ENCODE measurements at places on chromosomes 2 and 18.

DNA sequence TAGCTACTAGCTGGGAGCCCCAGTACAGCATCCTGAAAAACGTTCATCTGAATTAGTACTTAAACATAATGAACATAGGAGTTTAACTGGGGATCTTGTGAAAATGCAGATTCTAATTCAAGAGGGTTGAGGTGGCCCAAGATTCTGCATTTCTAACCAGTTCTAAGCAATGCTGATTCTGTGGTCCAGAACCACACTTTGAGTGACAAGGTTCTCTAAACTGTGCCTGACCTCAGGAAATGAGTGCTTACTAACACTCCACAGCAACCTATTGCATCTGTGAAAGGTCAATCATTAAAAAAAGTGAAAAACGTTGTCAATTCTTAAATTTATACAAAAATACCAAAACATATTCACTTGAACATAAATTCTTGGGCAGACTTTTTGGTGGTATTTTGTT lies 157.1 kb upstream of the ZFP36L2 start:
- no peak for DNase-seq

DNA sequence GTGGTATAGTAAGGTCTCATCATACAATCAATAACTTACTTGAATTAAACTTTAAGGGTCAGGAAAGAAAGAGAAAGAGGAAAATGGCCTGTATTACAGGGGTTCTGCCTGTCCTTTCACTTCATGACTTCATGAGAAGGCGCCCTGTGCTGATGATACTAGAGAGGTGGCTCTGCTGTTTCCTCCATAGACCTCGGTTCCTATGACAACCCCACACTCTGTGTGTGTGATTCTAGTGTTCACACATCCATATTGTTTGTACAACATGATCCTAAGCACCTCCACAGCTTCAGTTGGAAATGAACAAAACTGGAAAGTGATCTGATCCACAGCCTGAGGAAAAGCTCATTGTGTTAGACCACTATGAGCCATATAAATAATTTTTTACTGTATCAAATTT lies 7.0 kb upstream of the REEP1 start:
- DNase-seq, result no peak

DNA sequence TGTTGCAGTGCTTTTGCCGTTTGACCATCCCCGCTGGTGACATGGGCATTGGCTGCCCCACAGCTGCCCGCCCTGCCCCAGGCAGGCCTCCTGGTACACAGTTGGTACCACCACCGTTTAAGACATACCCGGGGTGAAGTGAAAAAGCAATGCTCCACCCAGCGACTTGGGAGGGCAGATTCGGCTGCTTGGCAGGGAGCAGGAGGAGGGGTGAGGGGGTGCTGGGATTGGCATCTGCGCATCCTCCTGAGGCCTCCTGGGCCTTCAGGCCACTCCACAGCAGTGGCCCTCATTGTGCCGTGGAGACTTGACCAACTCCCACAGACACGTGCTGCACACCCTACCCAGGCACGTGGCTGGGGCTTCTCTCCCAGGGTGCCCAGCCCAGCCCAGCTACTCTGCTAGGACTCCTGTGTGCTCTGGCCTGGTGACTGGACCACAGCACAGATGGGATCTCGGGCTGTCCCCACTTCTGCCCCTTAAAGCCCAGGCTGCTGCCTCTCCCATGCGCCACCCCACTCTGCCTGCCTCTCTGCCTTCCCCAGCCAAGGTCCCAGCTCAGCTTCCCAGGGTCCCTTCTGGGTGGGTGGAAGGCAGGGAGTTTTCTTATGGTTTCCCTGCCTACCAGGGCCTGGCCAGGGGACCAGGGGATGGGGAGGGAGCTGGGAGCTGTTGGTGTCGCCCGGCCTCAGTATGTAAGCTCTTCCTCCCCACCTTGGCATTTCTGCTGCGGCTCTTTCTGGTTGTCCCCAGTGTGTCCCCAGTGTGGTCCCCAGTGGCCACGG lies 157.0 kb upstream of the HS6ST1 start:
- DNase-seq, result no peak

DNA sequence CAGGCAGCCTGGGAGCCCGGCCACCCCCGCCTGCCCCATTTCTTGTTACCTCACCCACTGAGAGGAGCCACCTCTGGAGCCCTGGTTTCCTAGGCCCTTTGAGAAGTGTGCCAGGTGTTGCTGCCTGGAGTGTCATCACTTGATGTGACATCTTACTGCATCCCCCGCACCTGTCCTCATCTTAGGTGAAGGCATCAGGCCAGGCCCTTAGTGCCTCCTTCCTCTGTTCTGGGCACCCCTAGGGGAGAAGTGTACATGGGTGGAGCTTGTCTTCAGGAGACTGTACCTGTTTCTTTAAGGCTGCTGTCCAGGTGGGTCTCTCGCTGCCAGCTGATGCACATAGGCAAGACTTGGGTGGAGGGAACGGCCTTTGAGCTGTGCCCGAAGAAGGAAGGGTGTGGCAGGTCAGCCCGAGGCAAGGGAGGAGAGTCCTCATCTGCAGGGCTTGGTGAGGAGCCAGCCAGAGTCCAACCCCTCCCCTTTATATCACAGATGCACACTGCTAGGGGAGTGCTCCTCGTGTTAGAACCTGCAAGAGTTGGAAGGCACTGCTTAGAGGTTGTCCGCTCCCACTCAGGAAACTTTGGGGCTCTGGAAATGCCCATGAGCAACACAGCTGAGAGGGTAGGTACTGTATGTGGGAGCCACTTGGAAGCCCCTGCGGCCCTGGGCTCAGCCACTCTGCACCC lies 45.9 kb downstream of the NCK2 start:
- DNase-seq, result no peak

- DNase-seq, result no peak
These were observed 51.4 kb upstream of the SPAG16 start for GRCh38 chr2:213232649-213233437.

GRCh38 chr18:51862051-51862715 lies 477.8 kb upstream of the DCC start:
- DNase-seq, result no peak

DNA sequence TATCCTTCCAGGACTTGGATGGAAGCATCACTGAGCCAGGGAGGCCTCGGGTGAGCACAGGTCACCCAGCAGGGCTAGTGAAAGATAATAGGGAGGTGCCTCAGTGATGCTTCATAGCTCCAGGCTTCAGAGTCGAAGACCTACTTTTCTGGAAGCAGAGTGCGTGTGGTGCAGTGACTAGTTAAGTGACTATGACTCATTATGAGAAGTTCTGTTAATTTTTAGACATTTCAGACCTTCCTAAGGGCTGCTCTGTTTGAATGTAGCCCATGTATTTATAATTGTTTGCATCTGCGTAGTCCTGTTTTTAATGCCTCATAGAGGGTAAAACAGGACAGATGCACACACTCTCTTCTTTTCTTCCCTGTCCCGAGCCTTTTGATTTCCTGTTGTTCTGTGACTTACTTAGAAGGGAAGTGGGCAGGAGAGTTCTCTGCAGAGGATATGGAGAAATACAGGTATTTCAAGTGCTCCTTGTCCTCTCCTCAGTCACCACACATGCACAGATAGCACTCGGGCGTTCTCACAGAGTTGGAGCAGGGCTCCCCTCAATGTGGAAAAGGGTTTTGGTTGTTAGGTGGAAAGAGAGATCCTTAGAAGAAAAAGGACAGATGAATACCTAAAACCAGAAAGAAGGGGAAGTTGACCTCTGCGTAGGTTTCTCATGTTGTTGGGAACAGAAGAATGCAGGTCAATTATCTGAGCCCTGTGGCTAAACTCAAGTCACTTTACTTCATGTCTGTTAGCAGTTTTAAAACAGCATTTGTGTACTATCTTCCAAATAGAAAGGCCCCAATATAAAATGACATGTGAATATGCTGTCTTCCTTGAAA lies 34.7 kb downstream of the RALB start:
- peak; percentile 35 for DNase-seq

- DNase-seq, result no peak
These were observed 2.4 kb downstream of the SMAD7 start for GRCh38 chr18:48948112-48949049.

DNA sequence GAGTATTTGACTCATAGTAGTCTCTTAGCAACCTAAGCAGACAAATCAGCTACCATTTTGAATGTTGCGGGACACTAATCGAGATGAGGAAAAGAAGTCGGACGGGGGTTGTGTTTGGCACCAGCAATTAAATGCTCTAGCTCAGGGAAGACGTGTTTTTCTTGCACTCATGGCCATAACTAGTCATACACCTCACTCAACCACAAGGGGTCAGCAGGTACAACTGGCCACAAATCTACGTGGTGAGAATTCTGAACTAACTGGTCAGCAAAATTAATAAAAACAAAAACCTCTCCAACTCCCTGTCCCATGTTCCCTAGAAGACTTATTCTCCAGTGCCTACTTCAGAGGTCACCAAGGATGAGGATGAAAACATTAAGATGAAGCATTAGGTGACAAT lies 1467.8 kb downstream of the DPP10 start:
- DNase-seq, result no peak

DNA sequence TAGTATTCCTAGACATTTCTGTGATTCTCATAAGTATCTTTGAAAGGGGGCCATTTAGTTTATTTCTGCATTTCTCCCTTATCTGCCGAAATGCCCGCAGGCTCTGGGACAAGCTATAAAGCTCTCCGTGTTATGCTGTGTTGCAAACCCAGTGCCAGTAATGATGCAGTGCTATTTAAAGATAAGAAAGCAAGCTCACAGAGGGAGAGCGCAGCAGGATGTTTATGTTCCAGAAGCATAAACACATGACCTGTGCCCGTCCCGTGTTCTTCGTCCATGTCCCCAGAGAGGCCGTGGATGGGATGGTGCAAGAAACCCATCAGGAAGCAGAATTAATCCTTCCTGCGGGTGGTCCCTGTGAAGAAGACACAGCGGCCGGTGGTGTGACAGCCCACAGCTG lies 99.4 kb downstream of the NEDD4L start:
- no peak for DNase-seq

DNA sequence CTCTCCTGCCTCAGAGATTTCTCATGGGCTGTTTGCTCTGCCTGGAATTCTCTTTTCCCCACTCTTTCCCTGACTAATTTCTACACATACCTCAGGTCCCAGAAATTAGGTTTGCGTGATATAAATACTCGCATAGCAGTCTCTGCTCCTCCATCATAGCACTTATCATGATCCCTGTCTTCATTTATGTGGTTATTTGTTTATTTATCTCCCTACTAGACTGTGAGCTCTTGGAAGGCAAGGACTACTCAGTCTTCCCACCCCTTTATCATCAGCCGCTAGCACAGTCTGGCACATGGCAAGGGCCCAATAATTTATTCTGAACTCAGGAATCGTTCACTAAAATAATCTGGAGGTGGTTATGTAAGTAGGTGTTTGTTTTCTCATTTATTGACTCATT lies 79.3 kb downstream of the ADCYAP1 start:
- DNase-seq, result no peak

DNA sequence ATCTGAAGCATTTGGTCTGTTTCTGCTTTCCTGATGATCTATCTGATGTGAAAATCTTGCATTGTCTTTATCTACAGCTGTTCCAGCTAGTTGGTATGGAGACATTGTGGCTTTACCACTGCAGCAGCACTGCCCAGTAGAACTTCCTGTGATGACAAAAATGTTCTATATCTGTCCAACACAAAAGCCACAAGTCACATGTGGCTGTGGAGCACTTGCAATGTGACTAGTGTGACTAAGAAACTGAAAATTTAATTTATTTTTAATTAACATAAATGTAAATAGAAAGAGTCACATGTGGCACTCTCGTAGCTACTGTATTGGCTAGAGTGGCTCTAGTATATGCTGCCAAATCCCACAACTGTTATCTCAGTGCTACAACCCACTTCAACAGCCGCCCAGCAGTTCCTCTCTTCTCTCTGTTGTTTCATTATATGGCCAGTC lies 425.7 kb downstream of the SETBP1 start:
- peak; percentile 42 for DNase-seq

- no peak for DNase-seq
These were observed 323.3 kb downstream of the ZNF804A start for GRCh38 chr2:184921676-184922075.

DNA sequence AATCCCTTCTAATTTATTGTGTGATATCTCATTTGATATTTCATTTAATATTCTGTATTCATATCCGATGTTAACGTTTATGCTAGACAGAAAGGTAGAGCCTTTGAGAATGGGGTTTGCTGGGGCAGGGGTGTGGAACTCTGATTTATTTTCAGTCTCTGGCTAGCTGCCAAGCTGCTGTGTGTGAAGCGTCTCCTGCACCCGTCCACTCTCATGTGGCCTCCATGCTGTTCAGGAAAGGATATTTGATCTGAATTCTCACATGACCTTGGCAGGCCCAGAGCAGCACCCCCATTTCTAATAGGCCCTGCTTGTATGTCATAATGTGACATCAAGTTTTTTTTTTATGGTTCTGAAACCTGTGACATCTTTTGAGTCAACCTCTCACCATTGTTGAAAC lies 1.6 kb downstream of the IL1R1 start:
- no peak for DNase-seq

DNA sequence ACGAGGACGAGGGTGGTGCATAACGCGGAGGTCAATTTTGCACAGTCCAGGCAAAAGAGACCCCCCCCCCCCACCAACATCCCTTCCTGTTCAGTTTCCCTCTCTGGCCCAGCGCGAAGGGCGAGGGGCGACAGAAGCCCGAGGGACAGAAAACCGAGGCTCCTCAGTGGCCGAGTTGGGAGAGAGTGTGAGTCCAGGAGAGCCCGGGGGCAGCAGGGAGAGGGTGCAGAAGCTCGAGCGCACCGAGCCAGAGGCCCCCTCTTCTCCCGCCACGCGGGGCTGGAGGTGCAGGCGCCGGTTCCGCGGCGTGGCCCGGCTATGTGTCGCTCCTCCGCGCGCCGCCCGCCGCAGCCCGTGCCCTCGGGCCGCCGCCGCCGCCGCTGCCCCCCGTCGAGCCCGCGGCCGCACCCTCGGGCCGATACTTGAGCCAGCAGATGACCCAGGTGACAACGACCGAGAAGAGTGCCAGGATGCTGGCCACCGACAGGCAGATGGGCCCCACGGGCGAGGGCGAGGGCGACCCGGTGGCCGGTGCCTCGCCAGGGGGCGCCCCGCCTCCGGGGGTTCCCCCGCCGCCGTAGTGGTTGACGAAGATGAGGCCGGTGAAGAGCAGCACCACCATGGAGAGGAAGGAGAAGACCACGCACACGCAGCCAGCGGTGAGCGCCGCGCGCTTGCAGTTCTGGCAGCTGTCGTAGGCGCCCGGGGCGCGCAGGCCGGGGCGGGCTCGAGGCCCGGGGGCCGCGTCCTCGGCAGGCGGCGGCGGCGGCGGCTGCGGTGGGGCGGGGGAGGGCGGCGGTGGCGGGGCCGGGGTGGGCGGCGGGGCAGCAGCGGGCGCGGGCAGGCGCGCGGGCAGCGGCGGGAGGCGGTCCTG lies 20.2 kb upstream of the PAX3 start:
- DNase-seq, result peak; percentile 74

DNA sequence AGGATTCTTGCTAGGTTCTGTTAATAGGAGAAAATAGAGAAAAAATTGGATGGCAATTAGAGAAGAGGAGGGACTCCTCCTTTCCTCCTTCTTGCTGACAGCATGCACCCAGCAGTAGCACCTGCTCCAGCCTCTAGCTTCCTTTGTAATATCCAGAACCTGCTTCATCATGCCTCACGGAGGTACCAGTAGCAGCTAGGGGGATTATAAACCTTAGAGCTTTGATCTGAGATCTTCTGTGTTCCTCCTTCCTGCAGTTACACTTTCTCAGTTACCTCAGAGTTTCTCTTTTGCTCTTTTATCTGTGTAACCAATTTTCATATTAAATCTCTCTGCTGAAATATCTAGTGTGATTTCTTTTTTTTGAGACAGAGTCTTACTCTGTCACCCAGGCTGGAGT lies 16.6 kb downstream of the DPP4 start:
- DNase-seq, result no peak

GRCh38 chr2:133848111-133848649 lies 279.9 kb upstream of the NCKAP5 start:
- no peak for DNase-seq

- peak; percentile 37 for DNase-seq
These were observed 417.2 kb upstream of the KLHL29 start for GRCh38 chr2:22967756-22968155.

Data from Karpas-422 (cell line).